HCT116 (cell line): ENCODE measurements at places on chromosomes 1 and 21.

GRCh38 chr1:98888869-98889268, 115.8 kb downstream of the PLPPR5 start:
- H3K27ac ChIP-seq = no peak overlapping the region
- no peaks in the 10 kb centered on the region for H3K36me3 ChIP-seq
- no peaks in the 10 kb centered on the region for H3K27me3 ChIP-seq
- no peaks in the 10 kb centered on the region for H3K4me1 ChIP-seq
- no peak for DNase-seq

- peaks cover 19% of the 10 kb centered on the region; the same call in 1 of the 2 replicates for H3K27me3 ChIP-seq
- no peak overlapping the region for H3K4me3 ChIP-seq
- peak; percentile 73 for DNase-seq
- no peaks in the 10 kb centered on the region for H3K36me3 ChIP-seq
Observed at GRCh38 chr21:41121785-41122415, 46.1 kb upstream of the BACE2 start.

DNA sequence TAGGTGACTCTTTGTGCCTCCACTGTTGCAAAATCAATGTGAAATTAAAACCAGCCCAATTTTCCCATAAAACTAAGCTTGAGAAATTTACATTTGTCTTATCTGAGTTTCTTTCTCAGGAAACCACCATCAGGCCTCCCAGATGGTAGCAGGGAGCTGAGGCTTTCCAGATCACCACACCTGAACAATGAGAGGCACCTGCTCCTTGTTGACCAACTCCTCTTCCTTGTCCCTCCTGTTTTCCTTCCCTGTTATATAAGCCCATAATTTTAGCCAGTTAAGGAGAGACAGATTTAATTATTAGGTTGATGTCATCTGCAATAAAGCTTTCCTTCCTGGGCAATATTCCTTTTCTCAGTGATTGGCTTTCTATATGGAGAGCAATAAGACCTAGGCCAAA, 32.0 kb upstream of the C1orf185 start:
- no peak overlapping the region for H3K4me3 ChIP-seq
- no peaks in the 10 kb centered on the region for H3K27me3 ChIP-seq
- H3K4me1 ChIP-seq = no peaks in the 10 kb centered on the region
- no peak overlapping the region for H3K27ac ChIP-seq
- no peaks in the 10 kb centered on the region for H3K36me3 ChIP-seq

GRCh38 chr1:75615613-75616435, 4.9 kb upstream of the SLC44A5 start:
- H3K4me3 ChIP-seq = peak overlapping the region; percentile 40
- no peaks in the 10 kb centered on the region for H3K36me3 ChIP-seq
- H3K27ac ChIP-seq = no peak overlapping the region
- no peaks in the 10 kb centered on the region for H3K27me3 ChIP-seq

- H3K4me1 ChIP-seq = peaks cover 62% of the 10 kb centered on the region
- H3K4me3 ChIP-seq = no peak overlapping the region
- H3K27me3 ChIP-seq = no peaks in the 10 kb centered on the region
- DNase-seq = no peak
Observed at GRCh38 chr21:31349208-31349607, 5.1 kb upstream of the TIAM1 start.

DNA sequence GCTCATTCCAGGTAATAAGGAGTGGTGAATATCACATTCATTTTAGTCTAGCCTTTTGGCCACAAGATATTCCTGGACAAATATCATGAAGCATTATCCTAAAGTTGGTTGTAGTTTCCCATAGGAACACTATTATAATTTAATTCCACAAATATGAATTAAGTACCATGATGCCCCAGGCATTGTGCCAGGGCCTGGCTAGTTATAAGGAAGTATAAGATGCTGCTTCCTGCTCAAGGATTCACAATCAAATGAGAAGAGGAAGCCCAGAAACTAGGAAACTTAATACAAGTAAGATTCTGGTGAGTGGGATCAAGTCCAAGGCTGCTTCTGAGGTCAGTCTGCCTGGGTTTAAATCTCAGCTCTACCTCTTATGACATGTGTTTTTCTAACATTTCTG, 30.6 kb upstream of the ZP4 start:
- no peaks in the 10 kb centered on the region for H3K27me3 ChIP-seq
- no peaks in the 10 kb centered on the region for H3K36me3 ChIP-seq
- no peak overlapping the region for H3K27ac ChIP-seq
- DNase-seq = no peak
- no peak overlapping the region for H3K4me3 ChIP-seq

DNA sequence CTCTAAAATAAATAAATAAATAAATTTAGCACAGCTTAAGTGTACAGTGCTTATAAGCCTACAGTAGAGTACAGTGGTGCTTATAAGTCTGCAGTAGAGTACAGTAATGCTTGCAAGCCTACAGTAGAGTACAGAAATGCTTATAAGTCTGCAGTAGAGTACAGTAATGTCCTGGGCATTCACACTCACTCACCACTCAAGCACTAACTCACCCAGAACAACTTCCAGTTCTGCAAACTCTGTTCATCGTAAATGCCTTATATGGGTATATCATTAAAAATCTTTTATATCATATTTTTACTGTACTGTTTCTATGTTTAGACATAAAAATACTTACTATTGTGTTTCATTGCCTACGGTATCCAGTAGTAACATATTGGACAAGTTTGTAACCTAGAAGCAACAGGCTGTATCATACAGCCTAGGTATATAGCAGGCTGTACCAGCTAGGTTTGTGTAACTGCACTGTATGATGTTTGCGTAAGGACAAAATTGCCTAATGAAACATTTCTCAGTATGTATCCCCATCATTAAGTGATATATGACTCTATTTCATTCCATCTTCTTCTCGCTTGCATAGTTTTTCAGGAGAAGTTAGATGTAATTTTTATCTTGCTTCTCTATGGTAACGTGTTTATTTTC, 14.0 kb upstream of the S100B start:
- H3K4me3 ChIP-seq = no peak overlapping the region
- H3K4me1 ChIP-seq = no peaks in the 10 kb centered on the region
- no peak for DNase-seq

GRCh38 chr21:46650476-46651098, 15.1 kb downstream of the PRMT2 start:
- H3K27ac ChIP-seq = no peak overlapping the region
- no peak for DNase-seq
- H3K4me3 ChIP-seq = no peak overlapping the region
- no peaks in the 10 kb centered on the region for H3K4me1 ChIP-seq
- H3K36me3 ChIP-seq = peaks cover 49% of the 10 kb centered on the region
- H3K27me3 ChIP-seq = no peaks in the 10 kb centered on the region

GRCh38 chr1:51284487-51284954, 45.8 kb downstream of the TTC39A start:
- no peaks in the 10 kb centered on the region for H3K27me3 ChIP-seq
- no peak overlapping the region for H3K4me3 ChIP-seq
- no peak overlapping the region for H3K27ac ChIP-seq

DNA sequence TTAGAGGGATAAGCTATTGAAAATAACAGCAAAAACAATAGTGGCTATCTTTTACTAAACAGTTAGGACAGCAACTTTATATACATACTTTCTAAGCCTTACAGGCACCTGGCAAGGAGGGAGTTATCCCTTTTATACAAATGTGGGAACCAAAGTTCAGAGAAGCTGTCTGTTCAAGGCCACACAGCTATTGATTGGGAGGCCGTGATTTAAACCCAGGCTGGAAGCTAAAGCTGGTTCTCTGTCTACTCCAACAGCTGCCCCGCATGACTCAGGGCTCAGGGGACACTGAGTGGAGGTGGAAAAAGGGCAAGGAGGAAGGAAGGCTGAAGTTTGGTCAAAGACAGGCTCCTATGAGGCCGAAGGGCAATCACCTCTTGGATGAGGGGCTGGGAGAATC, 26.7 kb downstream of the KCNA2 start:
- no peak overlapping the region for H3K27ac ChIP-seq
- H3K27me3 ChIP-seq = peaks cover 29% of the 10 kb centered on the region; the same call in 1 of the 2 replicates
- H3K4me3 ChIP-seq = no peak overlapping the region

GRCh38 chr1:45752441-45753052, 2.1 kb upstream of the IPP start:
- H3K4me3 ChIP-seq = no peak overlapping the region
- no peak overlapping the region for H3K27ac ChIP-seq
- peaks cover 32% of the 10 kb centered on the region for H3K4me1 ChIP-seq
- H3K36me3 ChIP-seq = no peaks in the 10 kb centered on the region
- H3K27me3 ChIP-seq = no peaks in the 10 kb centered on the region

DNA sequence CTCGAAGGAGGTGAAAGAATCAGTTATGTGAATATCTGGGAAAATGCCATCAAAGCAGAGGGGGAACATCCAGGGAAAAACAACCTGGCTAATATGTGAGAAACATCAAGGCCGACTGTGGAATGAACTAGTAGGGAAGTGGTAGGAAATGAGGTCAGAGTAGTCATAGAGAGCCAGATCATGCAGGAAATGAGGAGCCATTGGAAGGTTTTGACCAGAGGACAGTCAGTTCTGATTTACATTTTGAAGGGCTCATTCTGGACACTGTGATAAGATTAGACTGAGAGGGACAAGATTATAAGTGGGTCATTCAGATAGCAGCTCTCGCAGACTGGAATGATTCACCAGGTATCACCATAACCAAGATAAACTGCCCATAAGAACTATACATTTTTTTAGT, 63.7 kb downstream of the SYT14 start:
- no peak for DNase-seq
- peaks cover 56% of the 10 kb centered on the region for H3K27me3 ChIP-seq
- no peaks in the 10 kb centered on the region for H3K36me3 ChIP-seq
- no peak overlapping the region for H3K27ac ChIP-seq

GRCh38 chr1:228416217-228416933, at the start of gene TRIM17:
Gene TRIM17, minus strand, starts transcription at chr1:228416861. Its CDS starts 1,789 bp downstream, at chr1:228415072.
- H3K4me3 ChIP-seq = no peak within 1 kb of the TSS
- DNase-seq = no peak
- no peak within 1 kb of the TSS for H3K27ac ChIP-seq
- no peaks in the 10 kb centered on the region for H3K36me3 ChIP-seq

- H3K4me1 ChIP-seq = no peaks in the 10 kb centered on the region
- no peaks in the 10 kb centered on the region for H3K27me3 ChIP-seq
- no peaks in the 10 kb centered on the region for H3K36me3 ChIP-seq
- no peak overlapping the region for H3K27ac ChIP-seq
- no peak for DNase-seq
Observed at GRCh38 chr1:89833183-89834082, 12.6 kb downstream of the LRRC8D start.

DNA sequence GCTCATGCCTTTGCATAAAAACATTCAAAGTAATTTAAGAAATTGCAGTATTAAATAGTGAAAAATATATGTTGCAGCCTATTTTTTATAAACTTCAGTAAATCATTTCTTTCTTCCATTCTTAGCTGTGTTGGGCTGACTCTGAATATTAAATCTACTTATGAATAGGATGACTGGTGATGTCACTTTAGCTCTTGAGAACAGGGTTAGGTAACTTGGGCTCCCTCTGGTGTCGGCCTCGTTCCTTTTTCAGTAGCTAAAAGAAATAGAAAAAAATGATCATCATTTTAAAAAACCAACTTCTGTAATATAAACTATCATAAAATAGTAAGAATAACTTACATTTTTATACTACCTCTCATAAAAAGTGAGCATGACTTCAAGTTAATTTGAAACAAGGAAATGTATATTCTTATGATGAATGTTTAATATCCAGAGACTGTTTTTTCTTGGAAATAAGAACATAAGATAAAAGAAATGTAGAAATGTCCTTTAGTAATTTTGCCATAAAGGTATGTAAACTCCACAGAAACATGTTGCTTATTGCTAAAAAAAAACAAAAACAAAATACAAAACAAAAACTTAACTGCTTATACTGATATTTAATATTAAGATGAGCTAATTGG, 26.8 kb upstream of the NCAM2 start:
- H3K36me3 ChIP-seq = no peaks in the 10 kb centered on the region
- no peaks in the 10 kb centered on the region for H3K27me3 ChIP-seq
- no peaks in the 10 kb centered on the region for H3K4me1 ChIP-seq
- DNase-seq = no peak
- no peak overlapping the region for H3K27ac ChIP-seq
- no peak overlapping the region for H3K4me3 ChIP-seq

- H3K27ac ChIP-seq = peak overlapping the region; percentile 97
- H3K4me1 ChIP-seq = peaks cover 15% of the 10 kb centered on the region; the same call in 1 of the 2 replicates
- no peaks in the 10 kb centered on the region; the same call in 1 of the 2 replicates for H3K36me3 ChIP-seq
- peak overlapping the region; percentile 65 for H3K4me3 ChIP-seq
Observed at GRCh38 chr1:155192346-155193274, 15.1 kb downstream of the THBS3 start.

DNA sequence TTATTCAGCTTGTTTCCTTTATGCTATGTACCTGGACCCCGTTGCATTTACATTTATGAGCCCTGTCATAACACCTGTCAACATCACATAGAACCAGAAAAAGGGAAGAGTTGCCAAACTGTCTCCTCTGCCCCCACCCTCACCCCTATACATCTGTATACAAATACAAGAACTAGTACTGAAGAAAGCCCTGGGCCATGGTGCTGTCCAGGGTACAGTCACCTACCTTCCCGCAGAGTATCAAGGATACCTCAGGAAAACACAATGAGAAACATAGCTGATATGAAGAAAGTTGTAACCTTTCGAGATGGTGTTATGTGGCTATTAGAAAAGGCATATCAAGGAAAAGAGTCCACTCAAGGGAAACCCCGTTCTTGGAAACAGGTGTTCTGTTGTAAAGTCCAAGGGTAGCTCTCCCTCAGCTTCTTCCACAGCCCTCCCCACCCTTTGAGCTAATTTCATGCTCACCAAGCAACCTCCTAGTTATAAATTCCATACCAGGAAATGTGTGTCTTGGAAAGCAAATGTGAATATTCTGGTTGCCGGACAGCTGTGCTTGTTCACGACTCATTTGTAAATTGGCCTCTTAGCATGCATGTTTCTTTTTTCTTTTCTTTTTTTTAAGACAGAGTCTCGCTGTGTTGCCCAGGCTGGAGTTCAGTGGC, 16.7 kb upstream of the AVPR1B start:
- DNase-seq = no peak
- no peak overlapping the region for H3K27ac ChIP-seq
- H3K4me1 ChIP-seq = no peaks in the 10 kb centered on the region

GRCh38 chr1:113930499-113931161, 1.5 kb downstream of the HIPK1 start:
- H3K27me3 ChIP-seq = no peaks in the 10 kb centered on the region
- peaks cover 29% of the 10 kb centered on the region for H3K4me1 ChIP-seq
- DNase-seq = no peak
- H3K4me3 ChIP-seq = peak overlapping the region; percentile 84
- H3K36me3 ChIP-seq = no peaks in the 10 kb centered on the region

DNA sequence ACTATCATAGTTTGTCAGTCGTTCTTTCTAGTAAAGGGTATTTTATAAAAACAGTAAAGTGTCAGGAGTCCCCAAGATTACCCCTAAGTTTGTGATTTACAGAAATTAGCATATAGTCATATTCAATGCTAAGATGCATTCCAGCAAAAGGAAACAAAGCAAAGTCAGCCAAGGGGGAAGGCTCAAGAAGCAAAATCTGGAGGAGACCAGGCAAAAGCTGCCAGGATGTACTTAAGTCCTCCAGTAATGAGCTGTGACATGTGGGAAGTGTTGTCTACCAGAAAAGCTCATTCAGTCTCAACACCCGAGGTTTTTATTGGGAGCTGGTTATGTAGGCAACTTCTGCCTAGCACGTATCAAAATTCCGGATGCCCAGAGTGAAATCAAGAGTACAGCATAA, 373.4 kb upstream of the TMPRSS15 start:
- no peaks in the 10 kb centered on the region for H3K36me3 ChIP-seq
- no peaks in the 10 kb centered on the region for H3K27me3 ChIP-seq
- H3K27ac ChIP-seq = no peak overlapping the region
- H3K4me3 ChIP-seq = no peak overlapping the region
